CD4-positive, alpha-beta T cell treated with Interleukin-15 for 4 hours (primary cell): ENCODE measurements at places on chromosomes 2 and 18.

GRCh38 chr2:169579044-169579443, 5.1 kb upstream of the PPIG start:
- DNase-seq, result no peak

DNA sequence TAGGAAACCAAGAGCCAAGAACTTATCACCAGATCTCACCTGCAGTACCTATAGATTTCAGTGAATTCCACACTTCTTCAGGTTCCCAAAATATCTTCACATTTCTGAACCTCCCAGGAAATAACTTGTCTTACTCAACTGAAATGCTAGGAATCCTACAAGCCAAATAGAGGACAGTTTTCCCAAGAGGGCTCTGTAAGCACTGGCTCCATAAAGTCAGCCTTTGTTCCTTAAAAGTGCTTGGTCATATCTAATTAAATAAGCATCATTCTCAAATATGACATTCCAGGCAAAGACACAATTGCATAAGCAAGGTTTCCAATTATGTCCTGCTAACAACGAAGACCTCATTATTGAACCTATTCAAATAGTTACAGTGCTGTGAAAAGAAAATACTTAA, 154.6 kb upstream of the MGAT5 start:
- DNase-seq, result no peak

GRCh38 chr18:10100196-10100595, 186.4 kb downstream of the VAPA start:
- DNase-seq, result no peak

- no peak for DNase-seq
Measured at GRCh38 chr2:178449700-178450523, 1.1 kb downstream of the PRKRA start.

DNA sequence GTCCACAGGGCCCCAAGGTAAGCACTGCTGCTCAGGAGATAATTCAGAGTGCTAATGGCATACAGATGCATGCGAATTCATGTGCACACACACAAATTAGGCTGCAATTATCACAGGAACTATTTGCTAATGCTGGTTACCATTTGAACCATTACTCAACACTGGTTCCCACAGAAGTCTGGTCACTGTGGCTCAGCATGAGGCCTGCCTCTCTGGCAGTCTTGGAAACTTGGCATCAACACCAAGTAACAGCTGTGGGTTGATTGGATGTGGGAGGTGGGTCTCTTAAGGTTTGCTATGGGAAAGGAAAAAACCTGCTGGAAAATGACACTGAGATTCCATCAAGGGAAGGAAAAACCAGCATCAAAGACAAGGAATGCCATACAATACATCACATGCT, 105.0 kb downstream of the CELF4 start:
- DNase-seq, result no peak

GRCh38 chr2:45167920-45168629, 158.8 kb upstream of the SIX2 start:
- DNase-seq, result no peak

- no peak for DNase-seq
Measured at GRCh38 chr2:2707206-2707991, 376.3 kb upstream of the MYT1L start.

DNA sequence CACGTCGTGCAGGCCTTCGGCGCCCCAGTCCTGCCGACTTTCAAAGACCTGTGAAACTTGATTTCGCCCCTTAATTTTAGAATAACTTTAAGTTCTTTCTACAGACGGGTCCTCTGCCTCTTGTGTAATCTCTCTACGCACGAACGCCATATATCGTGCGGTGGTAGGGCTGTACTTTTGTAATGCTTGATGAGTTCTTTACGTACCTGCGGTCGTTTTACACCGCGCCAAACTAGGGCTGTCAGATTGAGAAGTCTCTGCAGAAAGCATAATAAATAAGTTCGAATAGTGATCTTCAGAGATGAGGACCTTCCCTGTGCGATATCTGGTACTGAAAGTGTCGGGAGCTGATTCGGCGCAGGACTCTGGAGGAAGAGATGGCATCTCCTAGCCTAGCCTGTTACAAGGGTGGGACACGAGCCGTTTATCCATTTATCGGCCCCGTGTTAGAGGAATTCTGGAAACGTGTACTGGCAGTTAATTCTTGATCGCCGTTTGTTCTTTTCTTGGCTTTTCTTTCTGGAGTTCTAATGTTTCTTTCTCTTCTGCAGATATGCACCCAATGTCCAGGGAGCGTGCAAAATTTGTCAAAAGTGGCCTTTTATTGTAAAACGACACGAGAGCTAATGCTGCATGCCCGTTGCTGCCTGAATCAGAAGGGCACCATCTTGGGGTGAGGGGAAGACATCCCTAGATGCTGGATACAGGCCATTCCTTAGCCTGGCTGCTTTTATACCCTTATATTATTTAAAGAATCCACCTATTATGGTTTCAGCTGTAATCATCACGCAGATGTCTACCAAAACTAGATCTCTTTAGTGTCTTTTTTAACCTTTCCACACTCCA, 781 bp upstream of the SLC5A6 start:
- DNase-seq, result peak; percentile 25

DNA sequence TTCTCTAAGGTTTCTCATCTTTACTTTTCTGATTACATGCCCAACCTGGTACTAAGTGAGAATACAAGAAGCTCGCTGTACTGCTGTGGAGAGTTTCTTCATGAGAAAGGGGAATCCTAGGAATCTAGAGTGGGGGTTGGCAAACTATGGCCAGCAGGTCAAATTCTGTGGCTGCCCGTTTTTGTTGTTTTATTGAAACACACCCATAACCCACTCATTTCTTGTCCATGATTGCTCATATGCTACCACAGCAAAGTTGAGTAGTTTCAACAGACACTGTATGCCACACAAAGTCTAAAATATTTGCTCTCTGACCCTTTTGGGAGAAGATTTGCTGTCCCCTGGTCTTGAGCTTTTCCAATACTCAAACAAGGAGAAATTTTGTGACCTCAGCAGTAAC, 58.8 kb downstream of the C2orf74 start:
- DNase-seq, result no peak

DNA sequence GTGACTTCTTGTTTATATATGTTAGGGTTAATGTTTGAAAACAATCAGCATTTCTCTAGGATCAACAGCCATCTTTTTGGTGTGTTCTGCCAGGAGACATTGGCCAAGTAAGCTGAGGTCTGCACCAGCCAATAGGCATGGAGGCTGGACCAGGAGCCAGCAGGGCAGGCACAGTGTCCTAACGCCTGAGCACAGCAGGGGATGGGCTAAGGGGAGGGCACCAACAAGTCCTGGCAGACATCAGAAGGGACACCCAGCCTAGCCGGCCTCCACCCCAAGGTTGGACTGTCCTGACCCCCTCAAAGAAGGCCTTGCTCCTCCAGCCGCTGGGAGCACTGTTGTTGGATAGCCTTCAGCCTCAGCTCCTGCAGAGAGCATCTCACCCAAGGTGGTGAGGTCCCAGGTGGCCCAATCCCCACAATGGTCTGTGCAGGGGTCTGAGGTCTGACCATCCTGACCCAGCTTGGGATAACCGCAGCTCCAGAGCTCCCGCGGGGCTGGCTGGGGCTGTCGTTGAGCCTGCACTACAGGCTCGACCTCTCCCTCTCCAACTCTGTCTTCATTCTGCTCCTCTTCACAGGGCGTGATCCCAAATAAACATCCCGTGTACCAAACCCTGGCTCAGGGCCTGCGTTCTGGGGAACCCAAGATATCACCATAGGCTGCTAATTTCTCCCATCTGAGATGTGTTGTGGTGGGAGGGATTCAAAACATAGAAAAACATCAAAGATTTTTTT, 8.1 kb downstream of the TEX44 start:
- DNase-seq, result no peak

- DNase-seq, result no peak
Measured at GRCh38 chr2:69545477-69545932, 98.0 kb downstream of the AAK1 start.

DNA sequence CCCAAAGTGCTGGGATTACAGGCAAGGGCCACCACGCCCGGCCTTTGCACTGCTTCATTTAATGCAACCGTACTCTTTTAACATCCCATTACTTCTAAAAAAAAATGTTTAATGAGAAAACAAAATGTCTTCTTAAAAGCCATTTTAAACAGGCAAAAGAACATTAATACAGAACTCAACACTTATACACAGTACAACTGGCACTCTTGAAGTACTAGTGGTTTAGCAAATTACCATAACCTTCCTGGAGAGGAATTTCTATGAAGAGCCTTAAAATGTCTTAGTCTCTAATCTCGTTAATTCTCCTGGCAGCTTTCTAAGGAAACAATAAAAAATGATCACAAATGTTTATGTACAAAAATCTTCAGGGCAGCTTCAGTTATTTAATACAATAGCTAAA, 5.9 kb downstream of the IWS1 start:
- DNase-seq, result no peak

GRCh38 chr2:158635961-158636601, 159.0 kb upstream of the DAPL1 start:
- DNase-seq, result no peak

DNA sequence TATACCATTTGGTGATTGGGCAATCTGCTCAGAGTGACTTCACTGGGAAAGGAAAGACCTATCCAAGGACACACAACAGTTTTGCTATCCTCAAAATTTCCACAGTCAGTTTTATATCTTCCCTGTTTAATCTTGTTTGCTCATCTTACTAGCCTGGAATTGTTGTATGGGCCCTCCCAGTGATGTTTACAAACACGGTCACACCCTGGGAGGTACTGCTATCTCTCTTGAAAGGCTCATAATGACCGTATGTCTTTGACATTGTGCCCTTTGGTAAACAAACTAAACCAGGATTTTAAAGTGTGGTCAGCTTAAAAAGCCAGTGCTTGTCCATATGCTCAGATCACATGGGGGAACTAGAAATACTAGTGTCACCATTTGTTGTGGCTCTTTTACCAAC, 277.0 kb downstream of the CDH2 start:
- no peak for DNase-seq

DNA sequence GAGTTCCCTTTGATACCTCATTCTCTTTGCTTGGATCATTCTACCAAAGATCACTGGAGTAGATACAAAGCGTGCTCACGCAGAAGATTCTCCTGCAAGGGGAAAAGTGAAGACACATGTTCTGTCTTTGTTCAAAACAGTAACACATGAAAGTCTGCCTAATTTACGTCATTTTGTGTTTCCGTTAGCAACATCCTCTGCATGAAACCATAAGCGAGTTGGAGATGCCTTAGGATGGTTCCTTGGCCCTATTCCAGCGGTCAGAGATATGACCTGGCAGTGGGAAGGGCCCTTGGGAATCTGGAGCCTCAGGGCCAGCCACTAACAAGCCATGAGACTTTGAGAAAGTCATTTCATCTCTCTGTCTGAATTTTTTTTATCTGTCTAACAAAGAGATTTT, 180.9 kb upstream of the TWIST2 start:
- no peak for DNase-seq

- no peak for DNase-seq
Measured at GRCh38 chr2:230130668-230131364, 62.1 kb upstream of the SLC16A14 start.

- no peak for DNase-seq
Measured at GRCh38 chr18:40987581-40987980, 967.5 kb upstream of the PIK3C3 start.

- DNase-seq, result no peak
Measured at GRCh38 chr18:72122103-72122502, 422.0 kb downstream of the CBLN2 start.

- DNase-seq, result no peak
Measured at GRCh38 chr18:55484773-55485172, 103.2 kb downstream of the TCF4 start.

- DNase-seq, result no peak
Measured at GRCh38 chr18:6428851-6429395, 14.2 kb upstream of the L3MBTL4 start.

GRCh38 chr2:212991120-212991519, 160.3 kb downstream of the IKZF2 start:
- no peak for DNase-seq

DNA sequence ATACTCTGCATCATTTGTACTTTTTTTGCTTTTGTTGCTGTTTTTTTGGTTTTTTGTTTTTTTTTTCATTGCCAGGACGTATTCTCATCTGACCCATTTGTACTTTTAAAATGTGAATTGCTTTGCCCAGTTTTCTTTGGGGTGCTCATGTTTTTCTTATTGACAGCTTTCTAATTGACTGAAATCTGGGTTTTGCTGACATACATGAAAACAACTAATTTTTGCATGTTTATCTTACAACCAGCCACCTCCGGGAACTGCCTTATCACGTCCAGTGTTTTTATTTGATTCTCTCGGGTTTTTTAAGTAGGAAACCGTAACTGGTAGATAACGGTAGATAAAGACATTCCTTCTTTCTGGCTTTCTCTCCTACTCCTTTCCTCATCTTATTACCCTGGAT, 38.6 kb downstream of the SNORC start:
- DNase-seq, result no peak

DNA sequence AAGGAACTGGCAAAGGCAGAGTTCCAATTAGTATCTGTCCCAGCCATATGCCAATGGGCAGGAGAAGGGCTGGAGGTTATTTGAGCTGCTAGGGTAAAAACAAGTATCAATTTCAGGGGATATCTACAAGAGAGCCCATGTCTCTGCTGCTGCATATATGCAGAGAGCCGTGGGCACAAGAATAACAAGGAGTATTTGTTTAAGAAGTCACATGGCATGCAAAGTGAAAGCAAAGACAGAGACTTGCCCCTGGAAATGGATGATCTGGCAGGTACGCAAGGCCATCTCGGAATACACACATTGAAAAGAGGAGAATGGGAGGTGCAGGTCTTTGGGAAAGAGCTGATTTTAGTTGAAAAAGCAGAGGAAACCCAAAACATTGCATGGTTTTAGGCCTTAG, 170.6 kb downstream of the EVA1A start:
- DNase-seq, result no peak

DNA sequence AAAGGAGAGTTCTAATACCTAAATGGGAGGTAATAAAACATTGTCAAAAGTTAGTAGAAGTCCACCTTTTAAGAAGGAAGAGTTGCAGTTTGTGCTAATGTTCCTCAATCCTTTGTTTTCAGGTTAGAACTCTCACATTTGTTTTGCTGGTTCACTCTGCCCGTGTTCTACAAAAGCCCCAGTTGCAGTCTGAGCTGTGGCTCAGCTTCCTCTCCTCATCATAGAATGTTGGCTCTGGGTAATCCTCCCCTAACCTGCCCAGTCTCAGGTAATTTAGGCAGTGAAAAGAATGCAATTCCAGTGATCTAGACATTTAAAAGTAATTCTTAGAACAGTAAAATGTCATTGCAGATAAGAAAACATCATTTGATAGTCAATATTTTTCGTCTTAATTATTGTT, 1410.4 kb upstream of the ZEB2 start:
- no peak for DNase-seq

- DNase-seq, result no peak
Measured at GRCh38 chr18:22613788-22614187, 196.1 kb upstream of the CTAGE1 start.
